B cell (primary cell): ENCODE measurements at places on chromosomes 5 and 9.

GRCh38 chr9:69627281-69627680, 44.9 kb downstream of the APBA1 start:
- no peak for DNase-seq

- no peak for DNase-seq
These were observed 577 bp downstream of the TUT7 start for GRCh38 chr9:86353655-86354010.

GRCh38 chr5:167684251-167684650, 607.2 kb upstream of the WWC1 start:
- DNase-seq, result no peak

- no peak for DNase-seq
These were observed 54.8 kb downstream of the MYO10 start for GRCh38 chr5:16881251-16881650.

DNA sequence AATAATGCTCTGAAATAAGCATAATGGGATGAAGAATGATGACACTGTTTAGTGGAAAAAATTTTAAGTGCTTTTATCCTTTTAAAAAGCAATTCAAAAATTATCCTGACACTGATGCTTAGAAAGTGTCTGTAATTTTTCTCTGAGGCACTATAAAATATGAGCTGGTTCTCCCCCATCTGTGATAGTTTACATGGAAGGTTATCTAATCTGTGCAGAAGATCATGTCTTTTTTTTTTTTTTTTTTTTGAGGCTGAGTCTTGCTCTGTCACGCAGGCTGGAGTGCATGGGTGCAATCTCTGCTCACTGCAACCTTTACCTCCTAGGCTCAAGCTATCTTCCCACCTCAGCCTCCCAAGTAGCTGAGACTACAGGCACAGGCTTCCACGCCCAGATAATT, 15.2 kb upstream of the TAF11L2 start:
- no peak for DNase-seq

GRCh38 chr9:110180511-110181434, 27.2 kb downstream of the C9orf152 start:
- DNase-seq, result no peak

DNA sequence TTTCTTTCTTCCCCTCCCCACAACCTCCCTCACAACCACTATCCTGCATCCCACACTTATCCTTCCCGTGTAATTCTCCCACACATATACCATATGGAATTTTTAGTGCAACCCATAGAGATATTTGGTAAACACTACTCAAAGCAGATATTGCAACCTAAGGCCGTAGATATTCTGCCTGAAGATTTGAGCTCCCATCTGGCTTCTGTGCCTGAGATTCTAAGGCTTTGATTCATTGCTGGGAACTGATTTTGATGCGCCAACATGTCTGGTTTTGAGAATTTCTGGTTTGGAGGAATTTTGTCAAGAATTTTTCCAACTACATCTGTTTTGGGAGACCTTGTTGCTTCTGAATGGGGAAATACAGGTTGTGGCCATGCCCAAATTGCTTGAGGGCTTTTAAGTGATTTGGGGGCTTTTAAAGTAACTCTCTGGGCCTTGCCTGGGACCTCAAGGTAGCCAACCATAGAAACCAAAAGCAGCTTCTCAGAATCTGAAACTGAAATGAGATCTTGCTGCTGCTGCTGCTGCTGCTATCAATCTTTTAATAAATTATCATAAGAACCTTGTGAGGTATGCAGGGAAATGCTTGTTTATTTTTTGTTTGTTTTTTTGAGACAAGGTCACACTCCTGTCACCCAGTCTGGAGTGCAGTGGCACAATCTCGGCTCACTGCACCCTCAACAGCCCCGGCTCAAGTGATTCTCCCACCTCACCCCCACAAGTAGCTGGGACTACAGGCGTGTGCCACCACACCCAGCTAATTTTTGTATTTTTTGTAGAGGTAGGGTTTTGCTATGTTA, 36.2 kb downstream of the PLAC8L1 start:
- DNase-seq, result no peak

DNA sequence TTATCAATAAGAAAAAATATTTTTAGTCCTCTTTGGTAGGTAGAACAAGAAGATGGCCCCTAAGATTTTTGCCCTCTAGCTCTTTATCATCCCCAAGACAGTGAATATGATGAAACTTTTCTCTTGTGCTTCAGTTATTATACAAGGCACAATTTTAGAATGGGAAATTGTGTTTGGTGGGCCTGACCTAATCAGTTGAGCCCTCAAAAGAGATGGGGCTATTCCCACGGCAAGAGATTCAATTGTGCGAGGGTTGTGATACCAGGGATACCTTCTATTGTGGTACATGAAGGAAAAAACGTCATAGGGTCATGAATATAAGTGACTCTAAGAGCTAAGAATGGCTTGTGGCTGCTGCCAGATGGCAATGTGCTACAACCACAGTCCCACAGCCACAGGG, 94.0 kb upstream of the COX7C start:
- DNase-seq, result no peak

DNA sequence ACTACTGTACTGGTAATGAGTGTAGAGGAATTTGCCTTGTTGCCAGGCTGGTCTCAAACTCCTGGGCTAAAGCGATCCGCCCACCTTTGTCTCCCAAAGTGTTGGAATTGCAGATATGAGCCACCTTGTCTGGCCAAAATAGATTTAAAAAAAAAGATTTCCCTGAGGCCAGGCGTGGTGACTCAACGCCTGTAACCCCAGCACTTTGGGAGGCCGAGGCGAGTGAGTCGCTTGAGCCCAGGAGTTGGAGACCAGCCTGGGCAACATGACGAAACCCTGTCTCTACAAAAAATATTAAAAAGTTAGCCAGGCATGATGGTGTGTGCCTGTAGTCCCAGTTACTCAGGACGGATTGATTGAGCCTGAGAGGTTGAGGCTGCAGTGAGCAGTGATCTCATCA, 62.5 kb downstream of the IPO11 start:
- no peak for DNase-seq

DNA sequence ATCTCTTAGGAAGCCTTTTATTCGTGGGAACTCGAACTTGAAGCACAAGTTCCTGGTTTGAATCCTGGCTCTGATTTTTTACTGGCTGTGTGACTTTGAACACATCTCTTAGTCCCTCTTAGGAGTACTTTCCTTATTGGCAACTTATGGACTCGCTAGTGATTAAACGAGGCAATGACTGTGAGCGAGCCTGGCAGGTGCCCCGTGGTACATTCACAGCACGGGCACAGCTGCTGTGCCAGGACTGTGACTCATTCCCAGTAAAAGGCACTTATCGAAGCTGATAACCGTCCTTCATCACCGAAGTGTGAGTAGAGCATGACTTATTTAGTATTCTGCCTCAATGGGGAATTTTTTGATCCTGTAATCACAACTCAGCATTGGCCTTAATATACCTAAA, 22.7 kb downstream of the CFAP90 start:
- DNase-seq, result no peak

GRCh38 chr9:136552117-136552703, 6.4 kb upstream of the NOTCH1 start:
- DNase-seq, result peak; percentile 73

DNA sequence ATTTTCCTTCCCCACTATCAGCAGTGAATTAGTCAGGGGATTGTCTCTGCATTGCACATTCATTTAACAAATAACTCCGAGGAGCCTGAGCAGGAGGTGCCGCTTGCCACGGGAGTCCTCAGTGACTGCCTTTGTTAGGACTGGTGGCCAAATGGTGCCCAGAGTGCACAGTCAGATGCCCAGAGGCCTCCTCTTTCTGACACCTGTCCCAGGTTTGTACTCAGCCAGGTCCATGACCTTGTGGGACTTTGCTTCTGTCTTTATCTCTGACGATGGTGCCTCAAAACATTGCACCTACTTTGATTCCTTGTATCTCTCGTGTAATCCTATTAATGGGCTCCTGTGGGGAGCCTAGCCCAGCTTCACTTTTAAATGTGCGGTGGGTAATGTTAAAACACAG, 4.3 kb downstream of the SRD5A1 start:
- DNase-seq, result no peak

DNA sequence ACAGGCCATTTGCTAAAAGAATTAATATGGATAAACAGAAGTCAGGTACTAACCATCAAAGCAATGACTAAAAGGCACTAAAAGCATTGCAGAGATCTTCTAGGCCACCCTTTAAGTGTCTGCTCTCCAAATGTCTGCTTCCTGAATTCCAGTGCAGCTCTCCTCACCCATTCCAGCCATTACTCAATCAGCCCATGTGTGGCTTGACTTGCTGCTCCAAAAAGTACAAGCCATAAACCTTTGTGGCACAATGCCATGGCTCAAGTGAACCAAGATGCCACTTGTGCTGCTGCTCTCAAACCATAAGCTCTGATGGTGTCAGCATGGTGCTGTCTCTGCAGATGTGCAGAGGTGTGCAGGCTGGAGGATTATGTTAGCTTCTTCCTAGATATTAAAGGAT, 290.2 kb upstream of the POU5F2 start:
- DNase-seq, result no peak

GRCh38 chr9:123541411-123541810, 185.4 kb downstream of the CRB2 start:
- no peak for DNase-seq

DNA sequence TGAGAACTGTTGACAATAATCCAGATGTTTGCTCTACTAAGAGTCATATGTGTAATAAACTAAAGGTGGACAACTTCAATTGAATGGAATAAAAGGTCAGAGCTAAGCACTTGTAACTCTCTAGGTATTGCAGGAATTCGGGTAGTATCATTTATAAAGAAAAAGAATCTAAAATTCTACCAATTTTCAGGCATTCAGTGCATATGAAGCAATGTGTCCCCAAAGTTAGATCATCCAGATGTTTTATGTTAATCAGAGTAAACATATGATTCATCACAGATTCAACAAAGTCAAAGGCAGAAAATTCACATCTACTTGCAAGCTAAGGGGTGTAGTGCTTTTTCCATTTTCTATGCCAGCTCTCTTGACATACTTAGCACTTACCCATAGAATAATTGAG, 477.1 kb downstream of the PDE4D start:
- no peak for DNase-seq

GRCh38 chr9:117083559-117083958, 331.3 kb downstream of the ASTN2 start:
- DNase-seq, result no peak

DNA sequence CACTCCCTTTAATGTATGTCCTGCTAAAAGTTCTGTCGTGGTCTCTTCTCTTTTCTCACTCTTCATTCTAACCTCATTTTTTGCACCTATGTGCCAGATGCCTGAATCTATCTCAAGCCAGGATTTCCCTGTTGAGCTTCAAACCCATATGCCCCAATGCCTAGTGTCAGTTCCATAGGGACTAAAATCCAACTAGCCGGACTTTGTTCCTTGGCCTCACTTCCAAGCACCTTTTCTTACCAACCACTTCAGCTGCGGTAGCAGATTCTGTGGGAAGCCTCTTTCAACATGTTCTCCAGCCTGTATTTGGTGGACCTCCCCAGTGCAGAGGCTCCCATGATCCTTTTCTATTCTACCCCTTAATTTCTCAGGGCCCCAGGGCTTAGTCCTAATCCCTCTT, 17.5 kb downstream of the C9orf57 start:
- no peak for DNase-seq

GRCh38 chr5:141338538-141339306, at the start of gene PCDHGA2:
PCDHGA2 (plus strand) TSS chr5:141338760.
- DNase-seq, result no peak

GRCh38 chr5:157767689-157768088, 24.2 kb downstream of the LSM11 start:
- no peak for DNase-seq

- DNase-seq, result no peak
These were observed 454.2 kb upstream of the SGCD start for GRCh38 chr5:155872629-155873220.

DNA sequence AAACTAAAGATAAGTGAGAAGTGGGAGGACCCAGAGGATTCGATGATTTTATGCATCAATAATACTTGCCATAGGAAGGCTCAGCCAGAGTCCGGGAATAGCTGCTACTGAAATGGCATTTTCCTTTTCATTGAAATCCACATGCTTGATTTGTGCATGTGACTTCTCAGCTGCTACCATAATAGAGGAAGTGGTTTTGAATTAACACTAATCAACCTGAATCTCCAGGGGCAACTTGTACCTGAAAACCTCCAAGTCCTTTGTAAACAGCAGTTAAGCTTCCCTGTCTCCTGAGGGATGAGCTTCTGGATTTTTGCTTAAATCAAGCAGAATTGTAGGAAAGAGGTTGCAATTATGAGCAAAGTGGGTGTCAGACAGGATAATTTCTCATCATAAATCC, 124.9 kb downstream of the PPP2R2B start:
- no peak for DNase-seq

- DNase-seq, result no peak
These were observed 566.9 kb downstream of the PDE4D start for GRCh38 chr5:59326596-59326995.

- DNase-seq, result no peak
These were observed 93.6 kb downstream of the ROR2 start for GRCh38 chr9:91856419-91856818.

DNA sequence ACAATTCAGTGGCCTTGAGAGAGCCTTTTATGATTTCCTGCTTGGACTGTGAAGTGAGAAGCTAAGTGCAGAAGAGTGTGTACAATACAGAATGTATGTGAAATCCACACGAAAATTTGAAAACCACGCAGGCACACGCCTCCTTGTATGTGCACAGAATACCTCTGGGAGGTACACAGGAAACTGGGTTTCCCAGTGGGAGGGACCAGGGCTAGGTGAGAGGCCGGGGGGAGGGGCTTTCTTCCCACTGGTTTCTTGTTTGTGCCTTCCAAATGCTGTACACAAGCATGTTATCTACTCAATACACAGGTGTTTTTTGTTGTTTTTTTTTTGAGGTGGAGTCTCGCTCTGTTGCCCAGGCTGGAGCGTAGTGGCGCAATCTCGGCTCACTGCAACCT, 16.1 kb downstream of the C9orf50 start:
- DNase-seq, result no peak

DNA sequence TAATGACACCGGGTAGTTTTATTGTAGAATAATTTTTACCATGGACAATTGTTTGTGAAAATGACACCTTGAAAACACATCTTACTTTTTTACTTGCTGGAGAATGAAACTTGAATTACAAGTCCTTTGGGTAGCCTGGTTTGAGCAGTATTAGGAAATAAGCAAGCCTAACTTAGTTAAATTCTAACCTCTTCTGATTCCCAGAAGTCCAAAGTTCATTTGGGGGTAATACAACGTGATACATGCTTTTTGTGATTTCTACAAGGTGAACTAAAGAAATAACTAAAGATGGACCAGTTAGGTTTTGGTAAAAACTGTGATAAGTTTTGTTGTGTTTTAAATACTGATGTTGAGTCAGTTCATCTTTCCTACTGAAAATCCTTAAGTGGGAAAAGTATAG, 135.4 kb upstream of the DMRT1 start:
- no peak for DNase-seq

DNA sequence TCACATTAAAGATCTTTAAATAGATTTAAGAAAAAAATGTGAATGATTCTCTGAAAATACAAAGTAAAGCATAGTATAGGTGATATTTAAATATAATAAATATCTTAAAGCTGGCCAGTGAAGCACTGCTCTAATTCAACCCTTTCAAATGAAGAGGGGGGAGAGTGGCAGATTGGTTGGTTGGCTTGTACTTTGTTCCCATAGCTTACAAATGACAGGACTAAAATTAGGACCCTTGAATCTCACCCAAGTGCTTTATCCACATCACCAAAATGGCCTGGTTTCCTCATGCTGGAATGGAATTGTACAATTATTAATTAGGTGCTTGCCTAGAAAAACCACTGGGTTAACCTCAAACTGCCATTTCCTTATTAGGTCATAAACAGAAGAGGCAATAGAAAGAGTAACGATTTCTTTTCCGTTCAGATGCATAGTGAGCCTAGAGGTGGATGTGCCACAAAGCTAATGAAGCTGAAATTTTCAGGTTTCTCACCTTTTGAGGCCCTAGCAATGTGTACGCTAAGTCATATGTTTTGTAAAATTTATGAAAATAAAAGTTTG, 354.5 kb upstream of the CDH6 start:
- DNase-seq, result no peak
